ENCODE measurements at places on chromosomes 3 and 15.

GRCh38 chr3:181698263-181698954 is 13.3 kb upstream of the SOX2 start:
- DNase-seq: no peak

DNA sequence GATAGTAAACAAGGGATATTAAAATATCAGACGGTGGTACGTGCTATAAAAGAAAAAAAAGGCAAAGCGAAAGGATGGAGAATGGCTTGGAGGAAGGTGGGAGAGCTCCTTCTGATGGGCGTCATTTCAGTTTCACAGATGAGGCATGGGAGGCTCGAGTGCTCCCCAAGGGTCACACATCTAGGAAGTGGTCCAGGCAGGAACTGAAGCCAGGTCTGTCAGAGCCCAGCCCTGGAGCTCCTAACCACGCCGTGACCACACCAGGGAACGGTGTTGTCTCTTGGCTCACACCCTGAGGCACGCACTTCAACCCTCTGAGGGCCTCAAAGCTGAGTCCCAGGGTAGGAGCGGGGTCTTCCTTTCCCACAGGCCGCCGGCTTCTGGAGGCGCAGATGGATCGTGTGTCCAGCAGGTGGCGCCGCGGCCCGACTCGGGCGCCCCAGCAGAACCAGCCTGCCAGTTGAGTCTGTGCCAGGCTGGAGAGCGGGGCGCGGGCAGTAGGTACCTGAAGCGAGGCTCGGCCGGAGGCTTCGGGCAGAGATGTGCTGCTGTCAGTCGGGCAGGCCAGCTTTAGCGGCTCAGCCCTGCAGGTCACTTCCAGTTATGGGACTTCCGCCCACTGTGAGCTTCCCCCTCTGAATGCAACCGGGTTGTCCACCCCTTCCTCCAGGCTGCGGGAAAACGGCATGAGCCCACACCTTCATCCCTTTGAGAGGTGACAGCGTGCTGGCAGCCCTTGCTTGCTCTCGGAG is 68.1 kb downstream of the SLC6A1 start:
- DNase-seq: peak; percentile 69

- peak; percentile 29 for DNase-seq
Observed at GRCh38 chr15:74373056-74373650, 5.7 kb upstream of the CYP11A1 start.

DNA sequence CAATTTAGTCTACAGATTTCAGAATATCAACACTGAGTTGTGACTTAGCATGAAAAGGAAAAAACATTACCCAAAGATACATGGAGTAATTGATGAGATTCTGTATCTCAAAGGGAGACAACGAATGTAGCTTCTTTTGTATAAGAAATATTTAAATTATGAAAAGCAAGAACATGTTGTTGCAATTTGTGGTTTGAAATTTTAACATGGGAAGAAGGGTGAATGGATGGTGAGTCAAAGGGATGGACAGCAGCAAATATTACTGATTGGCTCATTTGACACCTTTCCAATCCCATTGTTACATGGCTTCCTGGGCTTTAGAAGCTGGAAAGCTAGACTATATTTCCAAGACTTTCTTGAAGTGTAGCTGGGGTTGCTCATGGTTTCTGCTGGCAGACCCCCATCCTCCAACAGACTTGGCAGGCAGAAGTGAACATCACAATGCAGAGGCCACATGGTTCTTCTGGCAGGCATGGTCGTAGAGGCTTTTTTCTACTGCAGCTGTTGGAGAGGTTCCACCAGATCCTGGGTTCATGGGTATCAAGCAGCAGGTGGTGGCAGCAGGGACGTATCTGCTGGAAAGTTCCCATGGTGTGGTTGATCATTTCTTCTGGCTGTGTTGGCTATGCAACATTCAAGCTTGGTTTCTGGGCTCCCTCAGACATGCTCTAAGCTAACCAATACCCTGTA is 47.2 kb upstream of the KPNA4 start:
- DNase-seq: no peak

- DNase-seq: no peak
Observed at GRCh38 chr3:112372396-112372795, 39.4 kb downstream of the CD200 start.

- DNase-seq: no peak
Observed at GRCh38 chr3:10585945-10586344, 80.6 kb upstream of the ATP2B2 start.

GRCh38 chr15:43908516-43909050 is 81.8 kb downstream of the WDR76 start:
- DNase-seq: no peak

DNA sequence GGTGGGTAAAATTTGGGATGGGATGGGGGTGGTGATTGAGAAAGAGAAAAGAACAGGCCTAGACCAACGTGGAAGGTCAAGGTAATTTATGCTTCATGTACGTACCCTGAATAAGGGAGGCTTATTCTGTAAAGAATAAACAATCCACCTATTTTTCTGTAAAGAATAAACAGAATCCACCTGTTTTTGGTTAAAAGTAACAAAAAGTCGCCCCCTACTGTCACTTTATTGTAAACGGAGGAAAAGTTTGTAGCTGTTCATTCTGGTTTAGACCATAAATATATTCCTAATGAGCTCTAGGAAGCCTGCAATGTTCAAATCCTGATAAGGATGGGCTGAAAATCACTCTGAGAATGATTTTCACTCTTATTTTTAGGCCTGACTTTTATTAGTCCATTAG is 23.5 kb upstream of the SQOR start:
- peak; percentile 32 for DNase-seq

DNA sequence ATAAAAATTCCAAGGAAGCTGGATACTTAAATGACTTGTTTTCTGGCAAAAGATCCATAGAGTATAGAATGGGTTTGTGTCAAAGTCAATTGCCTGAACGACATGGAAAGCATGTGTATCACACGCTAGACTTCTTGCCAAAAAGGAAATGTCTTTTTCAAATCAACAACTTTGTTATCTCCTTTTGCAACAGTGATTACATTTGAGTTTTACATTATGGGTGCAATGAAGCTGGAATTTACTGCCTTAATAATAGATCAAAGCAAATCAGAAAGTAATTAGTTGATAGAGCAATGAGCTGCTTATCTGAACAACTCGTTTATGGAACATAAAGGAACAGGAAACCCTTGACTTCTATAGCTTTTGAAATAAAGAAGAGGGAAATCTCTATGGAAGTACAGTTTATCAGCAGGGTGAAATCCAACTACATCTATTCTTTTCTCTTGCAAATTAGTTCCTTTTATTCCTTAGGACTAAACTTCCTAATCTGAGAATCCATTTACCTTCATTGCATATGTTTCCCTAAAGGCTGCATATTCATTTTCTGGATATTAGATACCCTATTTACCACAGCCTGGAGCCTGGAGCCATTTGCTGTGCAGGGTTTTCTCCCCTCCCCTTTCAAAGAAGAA is 415.1 kb upstream of the NECTIN3 start:
- DNase-seq: no peak

- DNase-seq: no peak
Observed at GRCh38 chr3:119835556-119835955, 53.7 kb downstream of the NR1I2 start.

DNA sequence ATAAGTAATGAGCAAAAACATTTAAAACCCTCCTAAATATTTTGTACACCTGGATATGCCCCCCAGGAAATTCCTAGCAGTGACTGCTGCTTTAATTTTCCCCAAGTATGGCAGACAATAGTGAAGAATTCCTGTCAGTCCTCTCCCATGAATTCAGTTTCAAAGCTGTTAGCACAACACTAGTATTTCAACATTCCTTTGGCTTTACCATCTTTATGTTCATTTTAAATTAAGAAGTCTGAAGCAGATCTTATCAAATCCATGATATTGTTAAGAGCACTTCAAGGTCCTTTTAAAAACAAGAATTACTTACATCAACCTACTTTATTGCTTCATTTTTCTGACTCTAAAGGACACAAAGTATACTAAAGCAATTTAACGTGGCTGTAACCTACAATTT is 28.8 kb upstream of the CDIN1 start:
- DNase-seq: no peak

DNA sequence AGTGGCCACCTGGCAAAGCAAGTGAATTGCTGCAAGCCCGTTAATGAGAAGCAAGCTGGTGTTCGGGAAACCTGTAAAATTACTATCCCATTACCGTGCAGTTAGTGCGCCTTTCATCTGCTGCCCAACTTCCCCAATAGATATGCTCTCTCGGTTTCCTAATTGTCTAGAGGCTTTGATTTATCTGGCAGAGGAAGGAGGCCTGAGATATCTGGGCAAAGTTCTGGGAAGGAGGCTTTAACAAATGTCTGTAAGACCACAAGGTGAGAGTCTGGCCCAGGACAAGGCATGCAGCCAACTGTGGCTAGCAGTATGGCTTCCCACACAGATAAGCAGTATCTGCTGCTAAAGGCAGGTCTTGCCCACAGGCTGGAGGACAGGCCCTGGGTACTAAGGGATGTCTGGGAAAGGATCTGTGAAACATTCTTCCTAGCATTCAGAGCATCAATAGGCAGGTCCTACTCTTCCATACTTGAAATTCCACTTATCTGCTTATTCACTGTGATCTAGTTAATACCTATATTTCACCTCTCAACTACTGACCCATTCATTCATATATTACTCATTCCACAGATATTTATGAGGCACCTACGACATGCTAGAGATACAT is 130.0 kb upstream of the SLC2A2 start:
- DNase-seq: no peak

DNA sequence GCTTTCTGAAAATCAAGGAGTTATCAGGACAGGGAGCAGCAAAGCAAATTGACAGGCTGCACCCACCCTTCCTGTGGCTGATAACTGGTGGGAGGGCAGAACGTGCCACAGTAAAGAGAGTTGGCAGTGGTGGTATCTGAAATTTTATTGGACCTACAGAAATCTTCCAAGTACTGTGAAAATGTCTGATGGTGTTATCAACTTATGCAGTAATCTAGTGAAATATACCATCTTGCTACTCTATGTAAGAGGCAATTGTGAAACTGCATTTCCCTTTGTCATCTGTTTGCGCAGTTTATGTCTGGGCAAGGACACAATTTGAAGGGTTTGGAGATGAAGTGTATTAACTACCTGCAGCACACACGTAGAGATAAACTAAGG is 1.5 kb downstream of the PLCL2 start:
- DNase-seq: no peak

GRCh38 chr3:69091389-69092029 is 6.8 kb downstream of the ARL6IP5 start:
- no peak for DNase-seq

DNA sequence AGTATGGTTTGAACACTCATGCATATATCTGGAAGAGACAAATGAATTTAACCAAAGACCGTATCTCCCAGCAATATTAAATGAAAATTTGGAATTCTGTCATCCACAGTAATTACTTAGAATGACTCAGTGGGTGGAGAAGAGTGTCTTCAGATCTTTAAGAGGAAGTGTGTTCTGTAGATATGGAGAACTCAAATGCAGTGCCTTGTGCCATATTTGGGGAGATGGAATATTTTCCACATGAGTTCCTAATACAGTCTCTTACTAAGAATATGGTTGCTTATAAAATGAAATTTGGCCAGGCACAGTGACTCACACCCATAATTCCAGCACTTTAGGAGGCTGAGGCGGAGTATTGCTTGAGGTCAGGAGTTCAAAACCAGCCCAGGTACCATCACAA is 40.5 kb downstream of the ANO10 start:
- DNase-seq: no peak

DNA sequence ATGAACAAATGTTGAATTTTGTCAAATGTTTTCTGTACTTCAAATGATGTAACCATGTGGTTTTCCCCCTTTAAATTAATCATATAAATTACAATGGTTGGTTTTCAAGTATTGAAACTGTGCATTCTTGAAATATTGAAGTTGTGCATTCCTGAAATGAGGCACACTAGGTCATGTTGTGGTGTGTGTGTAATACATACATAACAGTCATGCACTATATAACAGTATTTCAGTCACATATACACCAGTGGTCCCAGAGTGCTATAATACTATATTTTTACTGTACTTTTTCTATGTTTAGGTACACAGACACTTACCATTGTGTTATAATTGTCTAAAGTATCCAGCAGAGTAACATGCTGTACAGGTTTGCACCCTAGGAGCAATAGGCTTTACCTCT is 11.0 kb upstream of the IQCF5 start:
- DNase-seq: no peak

GRCh38 chr15:85306946-85307686 is 73.3 kb upstream of the AKAP13 start:
- DNase-seq: no peak

DNA sequence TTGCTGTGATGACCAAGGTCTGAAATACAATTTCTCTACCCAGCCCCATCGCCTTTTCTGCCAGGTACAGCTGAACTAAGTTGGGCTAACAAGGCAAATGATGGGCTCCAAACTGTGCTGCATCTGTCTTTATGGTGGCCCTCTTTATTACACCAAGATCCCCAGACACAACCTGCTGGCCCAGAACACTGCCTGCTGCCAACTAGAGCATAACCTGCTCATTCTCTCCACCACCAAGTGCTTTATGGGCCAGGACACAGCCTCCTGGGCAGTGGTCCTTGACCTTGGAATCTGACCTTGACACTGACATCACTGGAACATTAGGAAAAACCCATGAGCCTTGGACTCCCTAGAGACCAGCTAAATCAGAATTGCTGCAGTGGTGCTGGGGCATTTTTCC is 3.3 kb downstream of the LINS1 start:
- DNase-seq: no peak

- no peak for DNase-seq
Observed at GRCh38 chr3:37766797-37767776, 94.6 kb upstream of the CTDSPL start.

GRCh38 chr3:30473374-30474051 is 132.9 kb upstream of the TGFBR2 start:
- no peak for DNase-seq

DNA sequence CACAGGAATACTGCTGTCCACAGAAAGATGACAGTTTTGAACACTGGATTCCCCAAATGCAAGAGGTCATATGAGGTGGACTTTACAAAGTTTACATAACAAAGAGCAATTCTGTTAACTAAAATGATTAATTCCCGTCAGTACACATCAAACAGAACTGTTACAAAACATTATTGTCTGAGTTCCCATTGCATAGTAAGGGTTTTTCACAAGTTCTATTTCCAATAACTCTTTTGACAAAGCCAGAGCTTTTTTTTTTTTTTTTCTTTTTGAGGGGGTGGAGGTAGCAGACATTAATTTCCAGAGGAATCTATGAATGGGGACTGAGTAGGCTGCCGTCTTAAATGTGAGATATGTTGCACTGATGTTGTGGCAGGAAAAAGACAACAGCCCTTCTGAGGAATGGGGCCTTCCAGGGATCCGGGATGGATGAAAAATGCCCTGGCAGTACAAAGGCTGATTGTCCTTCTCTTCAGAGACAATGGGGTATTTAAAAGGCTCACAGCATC is 178.1 kb upstream of the KBTBD8 start:
- no peak for DNase-seq

- DNase-seq: no peak
Observed at GRCh38 chr3:192545333-192545732, 182.0 kb downstream of the FGF12 start.

GRCh38 chr15:34709866-34710265 is 44.9 kb downstream of the GJD2 start:
- no peak for DNase-seq

- no peak for DNase-seq
Observed at GRCh38 chr3:136276049-136276755, 26.1 kb downstream of the PCCB start.

- DNase-seq: no peak
Observed at GRCh38 chr3:52437326-52438103, 7.4 kb downstream of the SEMA3G start.

GRCh38 chr15:47184003-47184907 is 533.0 kb upstream of the SEMA6D start:
- peak; percentile 21 for DNase-seq

- DNase-seq: no peak
Observed at GRCh38 chr15:85403745-85404144, 23.3 kb downstream of the AKAP13 start.
